Mammary epithelial cell (primary cell): ENCODE measurements at places on chromosomes 5 and 9. TPM values are rescaled to one million over a fixed set of nuclear protein-coding genes. Genes with fewer than 3 reads are reported as not detected.

UCK1 gene
- total RNA-seq, result 21.7 and 22.0 TPM in 2 replicates

DNA sequence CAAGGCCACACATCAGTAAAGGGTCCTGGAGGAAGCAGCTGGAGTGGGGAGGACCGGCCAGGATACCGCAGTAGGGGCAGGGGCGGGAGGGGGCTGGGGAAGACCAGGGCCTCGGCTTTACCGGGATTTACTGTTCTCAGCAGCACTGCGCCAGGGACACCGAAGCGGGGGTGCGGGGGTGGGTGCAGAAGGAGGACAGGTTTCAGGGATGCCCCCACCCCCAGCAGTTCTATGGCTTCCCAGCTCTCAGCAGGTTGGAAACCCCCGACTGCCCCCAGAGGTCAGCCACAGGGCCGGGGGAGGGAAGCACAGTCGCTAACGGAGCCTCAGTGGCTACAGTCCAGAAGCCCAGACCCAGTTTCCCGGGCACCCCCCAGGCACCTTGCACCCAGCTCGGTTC lies 21.3 kb downstream of the NR5A1 start:
- no peak for DNase-seq

CYLC2 gene
- total RNA-seq, result not detected

OR1N2 gene
- not detected in 2 replicates for total RNA-seq

GRCh38 chr9:19018201-19018600 lies 14.8 kb downstream of the SAXO1 start:
- DNase-seq, result no peak

DNA sequence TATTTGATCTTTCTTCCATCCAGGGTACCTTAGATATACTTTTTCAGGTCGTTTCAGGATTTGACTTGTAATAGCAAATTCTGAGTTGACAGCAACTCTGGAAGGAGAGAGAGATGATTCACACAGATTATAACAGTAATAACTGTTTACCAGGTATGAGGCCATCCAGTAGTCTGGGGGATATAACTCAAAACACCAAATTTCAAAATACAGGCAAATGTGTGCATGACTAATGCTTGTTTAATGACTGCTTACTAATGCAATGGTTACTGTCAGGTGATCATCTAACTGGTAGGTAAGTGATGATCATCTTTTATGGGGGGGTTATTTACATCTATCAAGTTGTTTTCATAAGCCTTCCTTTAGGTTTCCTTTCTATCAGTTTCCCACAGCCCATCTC lies 412.3 kb downstream of the MAT2B start:
- peak; percentile 16 for DNase-seq

STC2 gene
- 133 and 200 TPM in 2 replicates for total RNA-seq

GRCh38 chr5:141272906-141273305 lies 27.7 kb downstream of the PCDHB15 start:
- no peak for DNase-seq

GRCh38 chr5:150052226-150052955 lies 34.0 kb downstream of the CSF1R start:
- DNase-seq, result no peak

GRCh38 chr5:39420482-39421145 lies 4.2 kb downstream of the DAB2 start:
- DNase-seq, result no peak

MLANA gene
- not detected for total RNA-seq

VCAN gene
- total RNA-seq, result 234 TPM

DNA sequence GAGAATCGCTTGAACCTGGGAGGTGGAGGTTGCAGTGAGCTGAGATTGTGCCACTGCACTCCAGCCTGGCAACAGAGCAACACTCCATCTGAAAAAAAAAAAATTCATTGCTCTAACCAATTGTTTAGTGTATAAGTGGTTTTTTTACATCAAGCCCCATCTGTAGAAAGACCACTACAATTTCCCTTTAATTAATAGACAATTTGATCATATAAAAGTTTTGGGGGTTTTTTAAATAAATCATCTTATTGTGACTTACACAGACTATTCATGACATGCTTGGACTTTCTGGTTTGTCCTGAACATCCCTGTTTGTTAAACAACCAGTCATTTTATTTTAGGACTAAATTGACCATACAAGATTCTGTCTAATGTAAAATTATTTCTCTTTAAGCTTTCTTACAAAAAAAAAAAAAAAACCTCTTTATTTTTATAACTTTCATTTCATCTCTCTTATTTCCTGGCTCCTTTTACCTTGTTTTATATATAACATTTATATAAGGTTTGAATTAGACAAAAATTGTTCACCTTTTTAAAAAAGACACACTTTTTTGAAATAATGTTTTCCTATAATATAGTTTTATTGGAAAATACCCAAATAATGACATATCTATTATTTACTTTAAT lies 9.8 kb upstream of the FANCC start:
- peak; percentile 3 for DNase-seq

GRCh38 chr9:100662122-100662521 lies 84.2 kb downstream of the CAVIN4 start:
- no peak for DNase-seq

GRCh38 chr5:41071975-41072374 lies 833 bp upstream of the MROH2B start:
- DNase-seq, result peak; percentile 40

- DNase-seq, result no peak
Measured at GRCh38 chr5:110256298-110256697, 470.2 kb downstream of the TMEM232 start.
